ENCODE measurements at places on chromosomes 7 and 10.

- H3K4me3 ChIP-seq, result no peak overlapping the region
- no peaks in the 10 kb centered on the region for H3K27me3 ChIP-seq
- peak; percentile 38 for DNase-seq
- no peak overlapping the region for H3K27ac ChIP-seq
- H3K4me1 ChIP-seq, result no peaks in the 10 kb centered on the region
- no peaks in the 10 kb centered on the region for H3K36me3 ChIP-seq
These were observed 39.0 kb upstream of the PTPRZ1 start for GRCh38 chr7:121833991-121834390.

- DNase-seq, result peak; percentile 67
- no peaks in the 10 kb centered on the region for H3K36me3 ChIP-seq
- H3K4me1 ChIP-seq, result peaks cover 23% of the 10 kb centered on the region
- peak overlapping the region; percentile 83 for H3K4me3 ChIP-seq
These were observed 679 bp downstream of the LRRC20 start for GRCh38 chr10:70381471-70382421.

- no peaks in the 10 kb centered on the region for H3K4me1 ChIP-seq
- no peaks in the 10 kb centered on the region for H3K27me3 ChIP-seq
- DNase-seq, result no peak
These were observed 107.9 kb upstream of the FAM180A start for GRCh38 chr7:135856356-135857144.

DNA sequence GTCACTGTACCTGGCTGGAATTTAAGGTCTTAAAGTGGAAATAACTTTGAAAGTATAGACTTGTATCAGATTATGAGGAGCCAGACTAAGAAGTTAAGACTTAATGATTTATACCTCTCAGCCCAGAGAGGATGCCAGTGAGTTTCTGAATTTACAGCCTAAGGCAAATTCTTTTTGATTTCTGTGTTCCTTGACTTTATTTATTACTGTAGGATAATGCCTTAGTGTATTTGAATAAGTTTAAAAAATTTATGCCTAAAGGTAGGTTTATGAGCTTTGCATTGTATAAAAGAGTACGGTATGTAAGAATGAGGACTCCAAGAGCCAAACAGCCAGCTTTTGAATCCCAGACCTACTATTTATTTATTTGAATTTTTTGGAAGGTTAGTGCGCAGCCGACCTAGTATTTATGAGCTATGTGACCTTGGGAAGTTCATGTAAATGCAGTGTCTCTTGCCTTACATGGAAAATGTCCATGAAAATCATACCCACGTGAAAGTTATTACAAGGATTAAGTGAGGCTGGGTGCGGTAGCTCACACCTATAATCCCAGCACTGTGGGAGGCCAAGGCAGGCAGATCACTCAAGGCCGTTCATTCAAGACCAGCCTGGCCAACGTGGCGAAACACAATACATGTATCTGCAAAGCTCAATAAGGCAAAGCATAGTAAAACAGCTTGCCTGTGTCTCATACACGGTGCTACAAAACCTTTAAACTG, 174.6 kb downstream of the AUTS2 start:
- no peak overlapping the region for H3K4me3 ChIP-seq
- no peaks in the 10 kb centered on the region for H3K27me3 ChIP-seq
- DNase-seq, result no peak
- H3K27ac ChIP-seq, result no peak overlapping the region

GRCh38 chr10:23354630-23355279, 10.2 kb upstream of the C10orf67 start:
- H3K27me3 ChIP-seq, result no peaks in the 10 kb centered on the region
- H3K4me3 ChIP-seq, result no peak overlapping the region
- H3K27ac ChIP-seq, result no peak overlapping the region
- H3K36me3 ChIP-seq, result no peaks in the 10 kb centered on the region
- DNase-seq, result no peak
